ENCODE measurements at places on chromosomes 3 and 15.
A peak's percentile ranks its signal among the peaks of the same experiment; 100 is the strongest.

DNA sequence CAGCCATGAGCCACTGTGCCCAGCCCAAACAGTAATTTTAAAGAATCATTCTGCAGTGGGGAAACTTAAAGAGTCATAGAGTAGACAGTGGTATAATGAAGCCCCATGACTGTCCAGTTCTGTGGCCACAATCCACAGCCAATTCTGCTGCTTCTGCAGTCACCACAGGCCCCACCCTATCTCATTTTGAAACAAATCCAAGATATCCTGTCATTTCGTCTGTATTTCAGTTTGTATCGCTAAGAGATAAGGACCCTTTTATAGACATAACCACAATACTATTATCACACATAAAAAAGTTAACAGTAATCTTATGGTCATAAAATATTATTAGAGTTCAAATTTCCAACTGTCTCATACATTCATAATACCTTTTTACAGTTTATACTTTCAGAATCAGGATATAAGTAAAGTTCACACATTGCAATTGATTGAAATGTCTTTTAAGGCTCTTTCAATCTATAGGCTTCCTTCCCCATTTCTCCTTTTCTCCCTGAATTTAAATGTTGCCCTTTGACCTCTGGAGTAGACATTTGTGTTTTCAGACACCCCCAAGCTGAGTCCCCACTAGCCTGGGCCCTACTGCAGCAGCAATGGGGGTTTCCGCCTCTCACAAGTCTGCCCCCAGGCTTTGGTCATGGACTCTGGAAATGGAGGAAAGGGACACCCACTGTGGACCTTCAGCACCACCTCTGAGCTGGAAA is 4.2 kb upstream of the NUP210 start:
- DNase-seq, result no peak

GRCh38 chr3:168037020-168037419 is 58.7 kb downstream of the GOLIM4 start:
- DNase-seq, result no peak

DNA sequence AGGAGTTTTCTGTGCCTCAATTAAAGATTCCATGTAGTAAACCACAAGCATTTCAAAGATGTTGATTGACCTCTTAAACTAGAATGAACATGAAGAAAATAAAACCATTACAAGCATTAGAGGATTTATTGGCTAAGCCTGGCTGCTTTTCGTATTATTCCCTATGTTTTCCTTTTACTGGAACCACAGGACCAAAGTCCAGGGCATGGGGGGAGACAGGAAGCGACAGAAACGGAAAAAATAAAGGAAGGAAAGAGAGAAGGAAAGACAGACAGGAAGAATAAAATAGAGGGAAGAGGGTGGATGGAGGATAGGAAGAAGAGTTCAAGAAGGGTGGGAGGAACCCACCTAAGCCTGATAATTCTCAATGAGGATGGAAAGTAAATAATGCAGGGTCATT is 169.9 kb downstream of the SHQ1 start:
- DNase-seq, result no peak

DNA sequence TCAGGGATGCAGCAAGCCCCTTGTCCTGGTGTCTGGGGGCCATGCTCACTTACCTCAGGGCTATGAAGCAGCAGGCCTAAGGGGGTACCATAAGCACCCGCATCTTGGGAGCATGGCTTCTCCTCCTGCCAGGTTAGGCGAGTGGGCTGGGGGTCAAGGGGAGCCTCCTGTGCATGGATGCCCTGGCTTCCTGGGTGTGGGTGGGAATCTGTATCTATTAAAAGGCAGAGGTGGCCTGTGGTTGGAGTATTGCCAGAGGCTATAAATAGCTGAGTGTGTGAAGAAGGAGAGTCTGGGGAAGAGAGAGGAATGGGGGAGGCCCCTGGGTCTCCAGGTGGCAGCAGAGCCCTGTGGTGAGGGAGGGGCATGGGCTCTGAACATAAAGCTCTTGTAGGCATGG is 19.5 kb downstream of the ACVR2B start:
- DNase-seq, result no peak

DNA sequence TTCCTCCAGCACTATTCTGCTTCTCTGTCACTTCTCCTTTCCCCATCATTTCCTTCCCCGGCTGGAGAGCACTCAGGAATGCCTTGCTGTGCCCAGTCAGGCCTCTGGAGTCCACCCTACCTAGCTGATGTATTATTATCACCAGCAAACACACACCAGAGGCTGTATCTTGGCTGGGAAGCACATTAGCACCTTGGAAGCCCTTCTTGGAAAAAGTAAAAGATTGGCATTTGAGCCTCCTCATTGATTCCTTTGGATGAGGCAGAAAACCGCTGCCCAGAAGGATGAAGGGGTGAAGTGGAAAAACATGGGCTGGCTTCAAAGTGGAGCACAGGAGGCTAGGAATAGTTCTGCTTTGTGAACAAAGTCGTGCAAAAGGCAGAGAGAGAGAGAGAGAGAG is 244.3 kb downstream of the RPLP1 start:
- DNase-seq, result no peak

DNA sequence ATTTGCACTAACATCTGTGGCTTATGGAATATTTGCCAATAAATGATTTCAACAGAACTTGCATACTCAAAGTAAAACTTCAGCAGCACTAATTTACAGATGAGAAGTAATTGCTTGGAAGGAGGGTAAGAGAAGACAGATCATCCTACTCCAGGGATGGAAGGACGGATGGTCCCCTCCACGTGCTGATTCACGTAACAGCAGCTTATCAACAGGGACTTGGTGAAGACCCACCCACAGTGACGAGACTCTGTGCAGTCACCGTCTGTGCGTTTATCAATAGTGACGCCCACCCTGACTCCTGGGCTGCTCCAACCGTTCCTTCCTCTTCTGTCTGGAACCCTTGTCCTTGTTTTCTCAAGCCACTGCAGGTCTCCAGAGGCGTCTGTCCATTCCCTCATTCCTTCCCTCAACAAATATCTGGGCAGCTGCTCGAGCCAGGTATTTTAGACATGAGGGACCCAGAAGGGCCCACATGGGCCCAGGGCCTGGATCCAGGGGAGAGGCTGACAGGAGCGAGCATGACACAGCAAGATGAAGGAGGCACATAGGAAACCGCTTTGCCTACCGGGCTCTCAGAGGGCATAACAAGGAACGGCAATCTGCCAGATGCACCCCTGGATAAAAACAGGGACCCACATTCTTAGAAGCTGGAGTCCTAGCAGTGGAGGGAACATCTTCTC is 33.3 kb downstream of the PCSK6 start:
- DNase-seq, result no peak

- no peak for DNase-seq
These were observed 46.5 kb upstream of the CCDC174 start for GRCh38 chr3:14605067-14605466.

DNA sequence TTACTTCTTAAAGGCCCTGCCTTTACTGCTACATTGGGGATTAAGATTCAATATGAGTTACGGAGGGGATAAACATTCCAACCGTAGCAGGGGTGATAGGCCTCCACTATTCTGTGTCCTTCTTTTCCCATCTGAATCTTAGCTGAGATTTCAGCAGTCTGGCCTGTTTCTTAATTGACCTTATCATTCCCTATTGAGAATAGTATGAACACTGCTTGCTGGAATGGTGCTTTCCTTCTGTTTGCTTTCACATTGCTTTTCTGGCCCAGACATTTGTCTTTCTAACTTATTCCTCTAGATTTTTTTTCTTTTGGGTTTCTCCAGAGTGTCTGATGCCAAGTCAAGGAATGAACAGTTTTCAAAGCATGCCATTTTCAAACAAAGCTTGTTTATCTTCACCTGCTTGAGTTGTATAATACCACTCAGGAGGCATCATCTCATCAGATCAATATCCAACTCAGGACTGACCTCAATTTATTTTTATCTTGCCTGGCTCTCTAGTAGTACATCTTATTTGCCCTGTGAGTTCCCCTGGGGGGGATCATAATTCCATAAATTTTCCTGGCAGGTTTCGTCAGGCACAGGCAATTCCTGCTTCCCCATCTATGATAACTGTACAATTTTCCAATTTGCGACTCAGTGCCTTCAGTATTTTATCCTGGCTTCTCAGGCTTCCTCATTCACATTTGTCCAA is 161.1 kb upstream of the STT3B start:
- no peak for DNase-seq

DNA sequence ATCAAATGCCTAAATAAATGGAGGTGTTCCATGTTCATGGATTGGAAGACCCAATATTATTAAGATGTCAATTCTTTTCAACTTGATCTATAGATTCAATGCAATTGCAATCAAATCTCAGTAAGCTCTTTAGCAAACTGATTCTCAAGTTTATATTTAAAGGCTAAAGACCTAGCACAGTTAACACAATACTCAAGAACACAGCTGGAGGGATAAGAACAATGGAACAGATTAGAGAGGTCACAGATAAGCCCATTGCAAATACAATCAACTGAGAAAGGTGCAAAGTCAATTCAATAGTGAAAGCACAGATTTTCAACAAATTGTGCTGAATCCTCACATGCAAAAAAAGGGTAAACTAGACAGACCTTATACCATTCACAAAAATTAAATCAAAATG is 198.9 kb downstream of the P3H2 start:
- DNase-seq, result no peak

DNA sequence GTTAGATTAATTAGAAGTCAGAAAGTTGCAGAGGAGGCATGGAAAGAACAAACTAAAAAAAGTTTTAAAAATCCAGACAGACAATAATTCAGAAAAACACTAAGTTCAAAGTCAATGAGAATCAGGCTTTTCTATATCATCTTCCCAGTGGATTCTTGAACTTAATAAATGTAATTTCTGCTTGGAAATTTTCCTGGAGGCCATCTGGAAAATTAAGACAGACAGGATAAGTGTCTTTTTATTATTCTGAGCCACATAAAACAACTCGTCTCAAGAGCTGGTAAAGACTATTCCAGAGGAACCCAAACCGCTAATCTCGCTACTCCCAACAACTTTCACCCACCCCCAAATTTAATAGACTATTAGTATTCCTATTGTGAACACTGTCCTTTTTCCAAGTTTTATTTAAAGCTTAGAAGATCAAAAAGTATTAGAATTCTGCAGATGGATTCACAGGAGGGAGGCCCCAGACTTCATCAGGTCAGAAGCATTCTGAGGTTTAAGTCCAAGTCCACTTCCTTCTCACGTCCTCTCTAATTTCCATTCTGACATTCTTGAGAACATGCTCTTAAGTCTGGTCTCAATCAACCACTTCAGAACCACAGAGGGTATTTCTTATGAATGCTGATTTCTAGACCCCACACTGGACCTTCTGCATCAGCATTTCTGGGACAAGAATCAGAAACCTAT is 61.3 kb downstream of the ERC2 start:
- DNase-seq, result no peak

GRCh38 chr15:42056934-42057798 is 36.3 kb upstream of the PLA2G4E start:
- DNase-seq, result peak; percentile 60

DNA sequence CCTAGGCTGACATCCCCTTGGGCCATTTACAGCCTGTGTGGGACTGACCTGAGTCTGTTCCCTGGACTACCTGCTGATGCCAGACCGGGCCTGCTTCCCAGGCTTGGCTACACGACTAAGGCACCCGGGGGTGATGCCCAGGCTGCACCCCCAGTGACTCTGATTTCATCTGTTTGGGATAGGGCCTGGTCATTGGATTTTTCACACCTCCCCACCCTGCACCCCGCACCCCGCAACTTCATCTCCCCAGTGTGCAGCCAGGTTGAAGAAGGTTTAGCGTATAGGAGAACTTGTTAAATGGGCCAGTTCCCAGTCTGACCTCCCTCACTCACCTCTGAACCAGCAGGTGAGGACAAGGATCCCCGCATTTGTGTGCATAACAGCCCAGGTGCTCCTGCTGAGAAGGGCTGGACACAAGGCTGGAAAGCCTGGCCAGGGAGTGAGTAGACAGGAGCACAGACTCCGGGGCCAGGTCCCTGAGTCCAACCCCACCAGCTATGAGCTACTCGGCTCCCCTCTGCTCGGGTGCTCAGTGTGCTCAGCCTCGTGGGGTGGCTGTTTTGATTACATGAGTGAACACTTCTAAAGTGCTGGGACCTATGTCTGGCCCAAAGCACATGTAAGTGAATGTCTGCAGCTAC is 18.5 kb downstream of the SLC6A20 start:
- DNase-seq, result no peak

DNA sequence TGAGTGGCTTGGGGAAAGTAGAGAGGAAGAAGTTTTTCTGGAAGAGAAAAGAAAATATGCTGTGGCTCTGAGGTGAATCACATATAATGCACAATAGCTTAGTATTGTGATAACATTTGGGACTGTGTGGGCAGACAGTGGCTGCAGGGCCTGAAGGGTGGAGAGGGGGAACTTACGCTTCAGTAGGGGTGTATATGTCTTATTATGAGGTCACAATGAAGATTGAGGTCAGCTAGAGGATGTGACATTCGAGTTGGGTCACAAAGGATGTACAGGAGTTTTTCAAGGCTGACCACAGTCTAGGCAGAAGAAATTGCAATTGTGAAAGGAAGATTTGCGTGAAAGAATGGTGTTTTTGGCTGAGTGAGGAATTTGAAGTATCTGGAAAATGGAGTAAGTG is 414.8 kb downstream of the LPP start:
- peak; percentile 3 for DNase-seq

GRCh38 chr15:78682004-78682651 is 41.1 kb upstream of the CHRNB4 start:
- no peak for DNase-seq

GRCh38 chr15:100224206-100225185 is 117.3 kb downstream of the ADAMTS17 start:
- DNase-seq, result no peak

GRCh38 chr15:50381438-50381837 is 26.4 kb upstream of the GABPB1 start:
- DNase-seq, result no peak

DNA sequence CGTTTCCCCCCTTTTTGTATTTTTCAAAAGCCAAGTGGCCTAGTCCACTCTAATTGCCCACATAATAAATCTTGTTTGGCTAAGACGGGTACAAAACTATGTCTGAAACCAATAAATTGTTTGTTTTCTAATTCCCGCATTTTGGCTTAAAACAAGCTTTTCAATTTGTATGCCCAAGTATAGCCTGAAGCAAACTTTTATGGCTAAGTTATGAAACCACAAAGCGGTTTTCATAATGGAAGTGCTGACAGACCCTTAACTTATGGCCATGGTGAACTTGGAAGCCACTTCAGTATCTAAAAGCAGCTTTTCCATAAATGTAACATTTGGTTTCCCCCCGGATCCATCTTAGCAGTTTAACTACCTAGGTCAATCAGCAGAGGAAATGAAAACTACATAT is 29.9 kb upstream of the POLR2M start:
- DNase-seq, result no peak

- DNase-seq, result no peak
These were observed 485.9 kb downstream of the NSUN3 start for GRCh38 chr3:94548581-94549316.

DNA sequence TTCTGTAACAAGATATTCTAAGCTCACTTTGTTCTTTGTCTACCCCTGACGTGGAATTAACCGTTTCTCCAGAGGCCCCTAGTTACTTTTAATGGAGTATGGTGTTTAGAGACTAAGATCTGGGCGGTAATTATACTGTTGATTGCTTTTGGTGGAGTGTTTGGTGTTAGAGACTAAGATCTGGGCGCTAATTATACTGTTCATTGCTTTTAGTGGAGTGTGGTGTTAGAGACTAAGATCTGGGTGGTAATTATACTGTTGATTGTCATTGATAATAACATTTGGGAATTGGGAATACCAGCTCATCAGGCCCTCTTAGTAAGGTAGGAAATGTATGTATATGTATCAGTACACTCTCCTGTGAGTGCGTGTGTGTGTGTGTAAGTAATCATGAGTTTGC is 66.6 kb downstream of the LMLN start:
- DNase-seq, result no peak

All from CD4-positive, alpha-beta memory T cell (primary cell).